ENCODE measurements at places on chromosomes 16 and 17. TPM values are rescaled to one million over a fixed set of nuclear protein-coding genes. Genes with fewer than 3 reads are reported as not detected.

- no peak for DNase-seq
- H3K27me3 ChIP-seq = no peaks in the 10 kb centered on the region
- H3K27ac ChIP-seq = no peak overlapping the region
- no peaks in the 10 kb centered on the region for H3K4me1 ChIP-seq
- no peak overlapping the region for H3K4me3 ChIP-seq
- H3K36me3 ChIP-seq = peaks cover 45% of the 10 kb centered on the region
Observed at GRCh38 chr16:14606102-14606501, 24.0 kb downstream of the PARN start.

- H3K4me3 ChIP-seq = no peak overlapping the region
- no peak for DNase-seq
- peaks cover 46% of the 10 kb centered on the region for H3K36me3 ChIP-seq
- no peaks in the 10 kb centered on the region for H3K27me3 ChIP-seq
- H3K27ac ChIP-seq = no peak overlapping the region
Observed at GRCh38 chr17:16122697-16123434, 92.5 kb downstream of the NCOR1 start.

- H3K36me3 ChIP-seq = no peaks in the 10 kb centered on the region
- H3K4me3 ChIP-seq = no peak overlapping the region
- H3K27me3 ChIP-seq = no peaks in the 10 kb centered on the region
- H3K27ac ChIP-seq = no peak overlapping the region
- no peak for DNase-seq
Observed at GRCh38 chr16:81569361-81570034, 124.9 kb downstream of the CMIP start.

- peaks cover 71% of the 10 kb centered on the region for H3K4me1 ChIP-seq
- H3K36me3 ChIP-seq = peaks cover 4% of the 10 kb centered on the region
- peak overlapping the region; percentile 68 for H3K4me3 ChIP-seq
- H3K27ac ChIP-seq = peak overlapping the region; percentile 94
- H3K27me3 ChIP-seq = no peaks in the 10 kb centered on the region
Observed at GRCh38 chr17:68460715-68461114, 3.4 kb upstream of the WIPI1 start.

DNA sequence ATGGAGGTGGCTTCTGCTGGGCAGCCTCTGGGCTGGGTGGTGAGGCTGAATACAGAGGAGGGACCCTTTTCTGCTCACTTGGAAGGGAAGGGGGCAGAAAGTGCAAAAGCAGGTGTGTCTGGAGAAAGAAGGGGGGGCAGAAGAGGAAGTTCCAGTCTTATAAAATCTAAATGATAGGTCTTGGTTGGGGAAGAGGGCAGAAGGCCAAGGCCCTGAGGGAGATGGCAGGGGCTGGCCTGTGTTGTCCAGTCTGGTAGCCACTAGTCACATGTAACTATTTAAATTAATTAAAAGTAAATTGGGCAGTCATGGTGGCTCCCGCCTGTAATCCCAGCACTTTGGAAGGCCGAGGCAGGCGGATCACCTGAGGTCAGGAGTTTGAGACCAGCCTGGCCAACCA lies 2.5 kb upstream of the CAMKK1 start:
- no peaks in the 10 kb centered on the region for H3K36me3 ChIP-seq
- H3K27me3 ChIP-seq = peaks cover 7% of the 10 kb centered on the region
- H3K4me3 ChIP-seq = no peak overlapping the region
- H3K4me1 ChIP-seq = peaks cover 23% of the 10 kb centered on the region

DNA sequence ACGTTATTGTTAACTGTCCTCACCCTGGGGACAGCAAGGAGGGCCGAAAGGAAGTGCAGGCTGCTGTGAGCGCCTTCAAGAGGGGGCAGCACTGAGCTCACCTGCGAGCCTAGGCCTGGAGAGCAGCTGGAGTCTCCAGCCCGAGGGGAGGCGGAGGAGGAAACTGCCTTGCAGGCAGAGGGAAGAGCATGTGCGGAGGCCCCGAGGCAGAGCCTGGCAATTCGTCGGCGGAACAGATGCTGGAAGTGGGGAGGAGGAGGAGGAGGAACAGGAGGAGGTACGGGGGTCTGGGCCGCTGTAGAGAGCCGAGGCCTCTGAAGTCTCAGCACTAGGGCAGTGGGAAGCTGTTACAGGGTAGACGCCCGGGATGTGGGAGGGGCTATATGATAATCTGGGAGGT lies 49.6 kb upstream of the PLCG2 start:
- no peaks in the 10 kb centered on the region for H3K36me3 ChIP-seq
- peaks cover 17% of the 10 kb centered on the region for H3K4me1 ChIP-seq
- DNase-seq = no peak
- H3K27me3 ChIP-seq = peaks cover 6% of the 10 kb centered on the region
- H3K4me3 ChIP-seq = peak overlapping the region; percentile 9

OR3A3 gene
- not detected for total RNA-seq

DNA sequence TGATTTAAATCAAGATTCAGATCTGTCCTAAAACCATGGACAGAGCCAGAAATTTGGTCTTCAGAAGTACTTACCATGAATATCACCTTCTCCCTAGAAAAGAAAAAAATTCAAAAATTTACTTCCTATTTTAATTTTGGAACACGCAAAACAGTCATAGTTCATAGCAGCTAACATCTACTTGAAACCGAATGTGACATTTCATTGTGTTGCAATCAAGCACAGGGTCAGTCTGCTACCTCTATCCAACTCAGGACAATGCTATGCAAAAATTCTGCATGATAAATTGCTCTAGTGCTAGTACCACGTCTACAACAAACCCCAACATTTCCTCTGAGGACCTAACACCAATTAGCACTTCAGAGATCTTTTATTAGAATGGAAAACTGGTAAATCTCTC lies 7.7 kb downstream of the JPT1 start:
- peaks cover 55% of the 10 kb centered on the region for H3K36me3 ChIP-seq
- no peak overlapping the region for H3K27ac ChIP-seq
- no peak overlapping the region for H3K4me3 ChIP-seq
- peaks cover 31% of the 10 kb centered on the region for H3K4me1 ChIP-seq
- no peak for DNase-seq

GRCh38 chr17:79038545-79039135 lies 14.7 kb downstream of the C1QTNF1 start:
- no peak overlapping the region for H3K27ac ChIP-seq
- no peak for DNase-seq
- no peak overlapping the region for H3K4me3 ChIP-seq
- no peaks in the 10 kb centered on the region for H3K36me3 ChIP-seq
- peaks cover 3% of the 10 kb centered on the region for H3K27me3 ChIP-seq

DNA sequence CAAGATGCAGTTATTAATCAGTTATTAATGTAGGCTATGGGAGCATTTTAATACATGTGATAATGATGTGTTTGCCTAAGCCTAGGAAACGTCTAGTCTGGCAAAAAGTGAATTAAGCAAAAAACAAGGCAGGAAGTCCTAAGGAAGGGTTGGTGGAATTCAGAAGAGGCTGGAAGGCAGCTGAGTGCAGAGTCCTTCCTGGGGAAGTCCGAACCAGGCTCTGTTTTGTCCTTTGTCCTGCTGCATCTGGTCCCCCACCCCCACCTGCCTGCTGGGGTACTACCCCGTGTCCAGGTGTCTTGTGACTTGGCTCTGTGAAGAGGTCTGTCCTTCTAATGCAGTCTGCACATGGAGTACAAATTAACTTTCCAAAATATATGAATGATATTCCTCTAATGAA lies 1.5 kb upstream of the MYH10 start:
- H3K4me3 ChIP-seq = no peak overlapping the region
- H3K36me3 ChIP-seq = no peaks in the 10 kb centered on the region
- H3K27ac ChIP-seq = no peak overlapping the region
- peaks cover 60% of the 10 kb centered on the region for H3K27me3 ChIP-seq
- peaks cover 4% of the 10 kb centered on the region for H3K4me1 ChIP-seq

ERBB2 gene
- 4.7 TPM for total RNA-seq

- no peak for DNase-seq
- no peak overlapping the region for H3K4me3 ChIP-seq
- H3K4me1 ChIP-seq = peaks cover 23% of the 10 kb centered on the region
- H3K27me3 ChIP-seq = no peaks in the 10 kb centered on the region
Observed at GRCh38 chr17:66619206-66619605, 215.7 kb upstream of the CACNG5 start.

DNA sequence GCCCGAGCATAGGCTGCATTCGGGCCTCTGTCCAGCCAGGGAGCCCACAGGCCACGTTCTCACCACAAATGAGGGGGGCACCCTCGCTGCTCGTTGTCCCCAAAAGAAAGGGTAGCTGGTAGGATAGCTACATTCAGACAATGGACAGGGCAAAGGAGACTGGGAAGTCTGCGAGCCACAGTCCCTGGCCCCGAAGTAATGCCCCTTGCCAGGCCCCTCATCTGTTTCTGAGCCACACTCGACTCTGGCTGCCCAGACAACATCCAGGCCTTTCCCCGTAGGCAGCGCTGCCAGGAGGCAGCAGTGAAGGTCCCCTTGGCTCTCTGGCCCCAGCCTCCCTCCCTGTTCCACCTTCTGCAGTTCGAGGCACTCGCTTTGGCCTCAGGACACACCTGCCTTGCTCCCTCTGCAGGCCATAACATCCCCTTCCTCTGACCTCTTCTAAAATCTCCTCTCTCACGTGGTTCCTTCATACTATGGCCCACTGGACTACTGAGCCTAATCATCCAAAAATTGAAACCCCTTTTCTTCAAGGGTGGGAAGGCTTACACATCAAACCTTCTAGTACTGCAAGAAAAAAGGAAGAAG lies 12.2 kb downstream of the AIPL1 start:
- peaks cover 65% of the 10 kb centered on the region for H3K27me3 ChIP-seq
- DNase-seq = no peak
- H3K4me1 ChIP-seq = peaks cover 15% of the 10 kb centered on the region
- no peak overlapping the region for H3K4me3 ChIP-seq
- no peak overlapping the region for H3K27ac ChIP-seq
- H3K36me3 ChIP-seq = peaks cover 3% of the 10 kb centered on the region

DNA sequence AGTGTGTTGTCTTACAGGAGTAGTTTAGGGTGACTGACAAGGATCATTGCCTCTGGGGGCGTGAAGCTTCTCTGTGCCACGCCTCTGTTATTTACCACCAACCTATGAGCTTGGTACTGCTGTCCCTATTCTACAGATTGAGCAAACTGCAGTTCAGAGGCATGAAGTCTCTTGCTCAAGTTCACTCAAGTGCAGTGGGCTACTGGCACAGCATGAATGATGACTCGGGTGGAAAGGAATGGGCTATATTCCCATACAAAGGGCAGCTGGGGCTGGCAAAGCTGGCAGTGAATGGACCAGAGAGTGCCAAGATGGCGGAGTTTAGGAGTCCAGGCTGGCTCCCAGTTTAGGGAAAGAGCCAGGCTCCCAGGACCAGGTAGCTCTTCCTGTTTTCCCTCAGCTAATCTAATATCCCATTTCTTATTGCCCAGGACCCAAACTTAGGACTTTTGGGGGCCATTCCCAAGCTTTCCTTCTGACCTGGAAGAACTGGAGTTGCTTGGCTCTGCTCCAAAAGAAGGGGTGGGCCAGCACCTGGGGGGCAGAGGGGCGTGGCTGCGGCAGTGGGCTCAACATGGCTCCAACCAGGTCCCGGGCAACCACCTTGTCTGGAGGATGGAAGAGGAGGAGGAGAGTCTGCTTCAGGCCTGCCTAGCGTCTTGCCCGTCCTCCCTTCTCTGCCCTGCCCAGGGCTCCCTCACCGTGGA lies 12.9 kb downstream of the PLK1 start:
- H3K4me3 ChIP-seq = no peak overlapping the region
- peaks cover 2% of the 10 kb centered on the region for H3K4me1 ChIP-seq
- DNase-seq = no peak
- H3K27ac ChIP-seq = no peak overlapping the region

KRTAP16-1 gene
- not detected for total RNA-seq

DNA sequence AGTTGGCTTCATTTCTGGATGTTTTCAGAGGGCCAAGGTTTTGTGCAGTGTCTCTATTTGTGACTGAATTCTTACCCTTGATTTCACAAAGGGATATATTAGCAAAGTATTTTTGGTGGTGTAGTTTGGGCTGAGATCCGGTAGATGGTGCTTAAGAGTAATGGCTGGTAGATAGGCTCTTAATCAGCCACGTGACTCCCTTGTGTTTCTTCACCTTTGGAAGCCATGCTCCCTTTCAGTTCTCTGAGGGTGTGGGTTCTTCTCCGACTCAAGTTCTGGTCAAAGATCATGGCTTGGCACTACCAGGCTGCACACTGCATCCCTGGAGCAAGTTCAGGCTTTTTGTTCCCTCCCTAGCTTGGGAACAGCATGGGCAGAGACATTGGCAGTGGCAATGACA lies 887.3 kb downstream of the CDH8 start:
- no peak overlapping the region for H3K27ac ChIP-seq
- H3K36me3 ChIP-seq = no peaks in the 10 kb centered on the region
- no peak for DNase-seq
- no peak overlapping the region for H3K4me3 ChIP-seq

- DNase-seq = no peak
- peak overlapping the region; percentile 38 for H3K4me3 ChIP-seq
- H3K4me1 ChIP-seq = peaks cover 9% of the 10 kb centered on the region
- H3K27ac ChIP-seq = no peak overlapping the region
Observed at GRCh38 chr16:58026139-58026704, 668 bp downstream of the MMP15 start.

KRTAP9-4 gene
- not detected for total RNA-seq

DNA sequence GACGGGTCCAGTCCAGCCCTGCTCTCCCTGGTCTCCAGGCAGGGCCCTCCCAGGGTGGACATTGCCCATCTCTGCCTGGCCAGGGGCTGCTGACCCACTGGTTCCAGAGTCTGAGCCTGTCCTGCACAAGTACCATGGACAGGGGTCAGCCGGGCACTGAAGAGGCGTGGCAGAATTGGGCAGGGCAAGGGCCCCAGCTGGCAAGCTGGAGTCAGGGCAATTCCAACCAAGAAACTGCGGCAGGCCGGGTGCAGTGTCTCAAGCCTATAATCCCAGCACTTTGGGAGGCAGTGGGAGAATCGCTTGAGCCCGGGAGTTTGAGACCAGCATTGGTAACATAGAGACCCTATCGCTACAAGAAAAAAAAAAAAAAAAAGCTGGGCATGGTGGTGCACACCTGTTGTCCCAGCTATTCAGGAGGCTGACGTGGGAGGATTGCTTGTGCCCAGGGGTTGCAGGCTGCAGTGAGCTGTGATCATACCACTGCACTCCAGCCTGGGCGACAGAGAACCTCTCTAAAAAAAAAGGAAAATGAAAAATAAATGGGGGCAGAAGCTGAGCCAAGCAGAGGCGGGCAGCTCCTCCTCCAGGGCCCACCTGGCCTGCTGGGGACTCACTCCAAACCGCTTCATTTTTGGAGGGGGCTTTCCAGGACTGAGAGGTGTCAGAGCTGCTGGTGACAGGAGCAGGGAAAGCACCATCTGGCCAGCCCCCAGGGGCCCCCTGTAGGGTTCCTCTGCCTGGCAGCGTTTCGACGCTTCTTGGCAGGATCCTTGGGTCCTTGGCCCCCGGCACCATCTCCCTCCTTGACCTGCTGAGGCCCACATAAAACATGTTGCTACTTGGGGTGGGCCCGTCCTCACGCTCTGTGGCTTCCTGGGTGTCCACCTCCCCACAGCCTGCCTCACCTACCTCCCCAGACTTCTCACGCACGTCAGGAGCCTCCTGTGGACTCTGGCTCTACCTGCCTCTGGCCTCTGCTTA lies 2.9 kb upstream of the MAFG start:
- H3K27ac ChIP-seq = no peak overlapping the region
- H3K36me3 ChIP-seq = no peaks in the 10 kb centered on the region
- no peak for DNase-seq
- H3K4me3 ChIP-seq = no peak overlapping the region

All from activated CD8-positive, alpha-beta memory T cell treated with anti-CD3 and anti-CD28 coated beads, Interleukin-2, amount 10 ng/mL, durations not matched to agents 7 days and 5 days (primary cell).